NCI-H69 (cell line): ENCODE measurements at places on chromosomes 16 and 17.
A peak's percentile ranks its signal among the peaks of the same experiment; 100 is the strongest.

DNA sequence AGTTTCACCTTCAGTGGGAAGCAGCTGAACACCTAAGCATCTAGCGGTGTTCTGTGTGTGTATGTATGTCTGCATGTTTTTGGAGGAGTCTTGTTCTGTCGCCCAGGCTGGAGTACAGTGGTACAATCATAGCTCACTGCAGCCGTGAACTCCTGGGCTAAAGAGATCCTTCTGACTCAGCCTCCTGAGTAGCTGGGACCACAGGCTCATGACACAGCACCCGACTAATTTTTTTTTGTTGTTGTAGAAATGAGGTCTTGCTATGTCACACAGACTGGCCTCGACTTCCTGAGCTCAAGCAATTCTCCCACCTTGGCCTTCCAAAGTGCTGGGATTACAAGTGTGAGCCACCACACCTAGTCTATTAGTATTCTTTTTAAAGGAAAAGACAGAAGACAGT, 30.2 kb upstream of the FAAP100 start:
- DNase-seq, result no peak

DNA sequence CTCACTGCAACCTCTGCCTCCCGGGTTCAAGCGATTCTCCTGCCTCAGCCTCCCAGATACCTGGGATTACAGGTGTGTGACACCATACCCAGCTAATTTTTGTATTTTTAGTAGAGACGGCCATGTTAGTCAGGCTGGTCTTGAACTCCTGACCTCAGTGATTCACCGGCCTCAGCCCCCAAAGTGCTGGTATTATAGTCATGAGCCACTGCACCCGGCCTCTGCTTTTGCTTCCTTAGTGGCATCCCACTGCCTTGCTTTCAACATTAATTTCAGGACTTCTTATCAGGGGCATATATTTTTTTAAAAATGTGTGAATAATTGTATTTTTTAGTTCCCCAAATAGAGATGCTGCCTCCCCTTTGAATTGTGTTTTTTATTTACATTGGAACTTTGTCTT, 98.8 kb downstream of the SYCE1L start:
- DNase-seq, result no peak

DNA sequence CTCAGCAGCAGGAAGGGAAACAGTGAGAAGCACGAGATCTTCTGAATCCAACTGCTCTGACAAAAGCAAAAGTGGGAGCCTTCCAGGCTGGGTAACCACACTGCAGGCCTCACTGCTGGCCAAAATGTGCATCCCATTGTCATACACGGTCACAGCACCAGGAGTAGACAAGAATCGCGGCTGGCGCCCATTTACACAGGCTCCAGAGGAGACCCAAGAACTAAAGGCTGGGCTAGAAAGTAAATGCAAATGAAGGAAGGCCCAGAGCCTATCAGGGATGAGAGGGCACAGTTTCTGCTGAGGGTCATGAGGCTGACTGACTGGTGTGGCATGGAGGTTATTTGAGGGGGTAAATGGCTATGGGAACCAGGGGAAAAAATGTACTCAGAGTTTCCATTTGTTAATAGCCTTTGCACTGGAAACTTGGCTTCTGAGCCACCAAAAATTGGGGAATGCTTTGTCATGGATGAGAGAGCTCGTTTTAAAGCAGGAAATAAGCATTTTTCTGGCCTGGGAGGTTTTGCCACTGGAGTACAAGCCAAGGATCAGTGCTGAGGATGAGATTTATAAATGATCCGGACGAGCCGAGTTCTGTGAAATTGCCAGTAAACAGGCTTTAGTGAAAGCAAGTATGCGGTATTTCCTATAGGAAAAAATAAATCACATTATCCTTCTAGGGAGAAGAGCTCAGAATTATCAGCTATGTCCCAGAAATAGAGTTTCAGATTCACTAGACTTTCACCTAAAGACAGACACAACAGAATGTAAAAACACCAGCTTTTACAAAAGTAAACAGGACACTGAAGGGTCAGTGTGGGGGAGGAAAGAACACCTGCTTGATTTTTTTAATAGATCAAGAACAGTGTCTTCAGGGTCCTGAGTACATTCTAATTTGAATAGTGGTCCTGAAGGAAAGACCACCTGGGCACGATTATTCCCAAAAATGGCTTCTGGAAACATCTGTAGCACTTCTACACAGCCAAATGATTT, 66.9 kb upstream of the GSG1L start:
- DNase-seq, result no peak

- no peak for DNase-seq
Measured at GRCh38 chr17:56023851-56024250, 129.4 kb upstream of the ANKFN1 start.

DNA sequence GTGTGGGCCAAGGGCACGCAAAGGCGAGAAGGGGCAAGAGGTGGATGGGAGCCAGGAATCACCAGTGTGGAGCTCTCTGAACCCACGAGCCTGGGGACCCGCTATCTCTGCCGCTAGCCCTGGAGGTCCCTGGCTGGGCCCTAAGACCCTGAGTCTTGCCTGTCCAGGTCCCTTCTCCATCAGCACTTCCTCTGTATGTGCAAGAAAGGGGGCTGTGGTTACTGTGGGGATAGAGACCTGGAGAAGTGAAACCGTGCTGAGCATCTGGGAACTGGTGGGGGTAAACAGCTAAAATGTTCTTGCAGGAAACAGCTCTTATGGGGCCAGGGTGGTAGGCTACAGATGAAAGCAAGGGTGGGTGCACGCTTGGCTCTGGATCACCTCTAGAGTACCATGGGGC, 3.1 kb downstream of the SPNS3 start:
- no peak for DNase-seq

DNA sequence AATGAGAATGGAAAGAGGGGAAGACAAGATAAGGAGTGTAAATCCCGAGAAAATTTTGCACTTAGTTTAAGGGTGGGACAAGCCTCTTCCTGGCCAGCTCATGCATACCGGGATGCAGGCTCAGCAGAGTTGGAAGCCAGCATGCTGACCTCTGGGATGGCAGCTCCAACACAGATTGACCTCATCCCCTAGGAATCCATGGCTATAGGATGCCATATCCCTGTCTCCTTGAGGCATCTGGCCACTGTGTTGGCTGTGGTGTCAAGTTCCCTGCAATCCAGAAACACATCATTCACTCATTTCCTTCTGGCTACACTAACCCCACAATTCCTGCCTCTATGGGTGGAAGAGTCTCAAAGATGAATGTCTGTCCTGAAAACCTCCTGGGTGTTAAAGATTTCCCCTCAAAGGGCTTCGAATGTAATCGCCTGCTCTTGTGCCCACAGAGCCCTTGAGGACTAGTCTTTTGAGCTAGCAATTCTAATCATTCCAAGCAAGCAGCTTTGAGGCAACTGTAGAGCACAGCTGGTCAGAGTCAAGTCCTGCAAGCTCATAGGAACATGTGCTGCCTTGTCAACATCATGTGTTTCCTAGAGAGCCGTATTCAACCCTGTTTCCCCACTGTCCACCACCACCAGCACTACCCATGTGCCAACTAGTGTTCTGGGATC, 141.4 kb downstream of the PMP22 start:
- no peak for DNase-seq

GRCh38 chr17:8728971-8729370, 15.7 kb downstream of the CCDC42 start:
- DNase-seq, result no peak

DNA sequence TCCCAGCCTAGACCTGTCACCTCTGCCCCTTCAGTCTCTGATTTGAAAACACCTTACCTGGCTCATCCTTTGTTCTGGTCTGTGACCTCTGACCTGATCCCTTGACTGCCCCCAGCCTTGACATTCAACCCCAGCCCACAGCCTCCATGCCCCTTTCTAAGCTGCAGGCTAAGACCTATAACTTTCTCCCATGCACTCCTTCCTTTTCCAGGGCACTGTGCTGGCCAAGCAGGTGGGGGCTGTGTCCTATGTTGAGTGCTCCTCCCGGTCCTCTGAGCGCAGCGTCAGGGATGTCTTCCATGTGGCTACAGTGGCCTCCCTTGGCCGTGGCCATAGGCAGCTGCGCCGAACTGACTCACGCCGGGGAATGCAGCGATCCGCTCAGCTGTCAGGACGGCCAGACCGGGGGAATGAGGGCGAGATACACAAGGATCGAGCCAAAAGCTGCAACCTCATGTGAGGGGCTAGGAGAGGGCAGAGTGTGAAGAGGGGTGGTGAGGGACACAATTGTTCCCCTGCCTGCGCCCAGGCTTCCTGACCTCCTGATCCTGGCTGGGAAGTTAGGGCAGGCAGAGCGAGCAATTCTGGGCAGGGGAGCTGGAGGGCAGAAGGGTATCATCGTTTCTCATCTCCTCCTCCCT, 3.3 kb downstream of the RND2 start:
- no peak for DNase-seq

- no peak for DNase-seq
Measured at GRCh38 chr16:18941471-18941870, 15.3 kb upstream of the SMG1 start.

DNA sequence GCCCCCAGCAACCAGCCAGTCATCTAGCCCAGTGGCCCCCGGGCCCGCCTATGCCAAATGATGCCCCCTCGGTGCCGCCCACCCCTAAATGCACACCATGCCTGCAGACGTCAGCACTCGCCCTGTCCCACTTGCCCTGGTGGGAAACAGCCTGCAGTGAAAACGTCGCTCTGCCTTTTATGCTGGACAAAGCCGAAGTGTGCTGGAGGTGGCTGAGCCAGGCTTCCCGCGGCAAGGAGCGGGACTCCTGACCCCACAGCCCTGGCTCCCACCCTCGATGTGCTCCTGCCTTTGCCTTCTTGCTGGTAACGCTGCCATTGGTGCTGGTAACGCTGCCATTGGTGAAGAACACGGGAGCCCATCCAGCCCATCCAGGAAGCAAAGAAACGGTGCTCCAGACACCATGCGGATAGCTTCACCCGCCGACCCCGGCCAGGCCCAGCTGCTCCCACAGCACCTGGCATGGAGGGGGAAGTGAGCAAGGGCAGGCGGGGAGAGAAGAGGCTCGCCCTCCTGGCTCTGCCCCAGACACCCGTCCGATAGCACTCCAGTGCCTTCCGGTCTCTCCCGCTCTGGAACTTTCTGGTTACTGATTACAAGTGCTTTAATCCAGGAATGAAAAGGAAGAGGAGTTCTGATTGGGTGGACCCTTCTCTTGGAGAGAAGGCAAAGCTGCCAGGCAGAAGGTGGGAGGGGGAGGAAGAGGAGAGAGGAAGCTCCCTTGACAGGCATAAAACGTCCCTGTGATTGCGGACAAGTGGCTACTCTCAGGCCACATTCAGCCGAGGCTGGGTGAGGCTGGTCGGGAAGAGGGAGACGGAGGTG, 4.0 kb upstream of the BAIAP2 start:
- no peak for DNase-seq

GRCh38 chr16:56824804-56825203, 40.2 kb upstream of the SLC12A3 start:
- no peak for DNase-seq

DNA sequence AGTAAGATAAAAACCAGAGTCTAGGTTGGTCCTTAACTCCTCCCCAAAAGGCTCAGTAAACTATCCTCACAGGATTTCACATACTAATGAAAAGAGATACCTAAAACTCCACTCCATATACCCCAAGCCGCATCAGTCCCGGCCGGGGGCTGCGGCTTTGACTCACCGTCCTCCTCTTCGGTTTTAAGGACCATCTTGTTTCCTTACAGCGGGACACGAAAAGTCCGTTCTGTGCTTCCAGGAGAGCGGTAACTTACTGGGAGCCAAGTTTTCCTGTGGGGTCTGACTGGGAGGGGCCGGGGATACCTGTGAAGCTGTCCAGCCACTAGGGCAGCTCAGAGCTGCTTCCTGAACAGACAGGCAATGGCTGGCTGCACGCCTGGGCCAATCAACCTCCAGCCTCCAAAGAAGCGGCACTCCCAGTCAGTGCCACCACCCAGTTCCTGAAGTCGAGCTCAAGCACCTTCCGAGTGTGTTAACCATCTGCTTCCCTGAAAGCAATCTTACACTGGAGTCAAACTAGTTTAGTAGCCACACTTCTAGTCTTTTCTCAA, 45.5 kb downstream of the CYTH1 start:
- peak; percentile 93 for DNase-seq

GRCh38 chr17:83109793-83110645, 30.6 kb downstream of the METRNL start:
- DNase-seq, result peak; percentile 28

- no peak for DNase-seq
Measured at GRCh38 chr16:16973707-16974591, 496.8 kb downstream of the XYLT1 start.

DNA sequence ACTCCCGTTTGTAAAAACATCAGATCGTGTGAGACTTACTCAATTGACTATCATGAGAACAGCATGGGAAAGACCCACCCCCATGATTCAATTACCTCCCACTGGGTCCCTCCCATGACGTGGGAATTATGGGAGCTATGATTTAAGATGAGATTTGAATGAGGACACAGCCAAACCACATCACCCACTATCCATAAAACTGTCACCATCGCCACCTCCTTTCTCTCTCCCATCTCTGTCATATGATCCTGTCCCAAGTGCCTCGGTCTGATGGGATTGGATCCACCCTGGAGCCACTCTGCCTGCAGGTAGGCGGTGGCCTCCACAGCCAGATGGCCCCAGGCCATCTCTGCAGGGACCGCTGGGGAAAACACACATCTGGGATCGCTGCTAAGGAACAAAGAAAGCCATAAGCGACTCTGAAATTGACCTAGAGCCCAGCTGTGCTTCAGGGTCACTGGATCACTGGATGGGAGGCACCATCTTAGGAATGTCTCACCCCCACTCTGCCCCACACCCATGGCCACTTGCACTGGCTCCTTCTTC, 61.2 kb downstream of the TMEM186 start:
- peak; percentile 42 for DNase-seq

GRCh38 chr16:20372701-20373100, 20.2 kb upstream of the UMOD start:
- DNase-seq, result no peak

- DNase-seq, result no peak
Measured at GRCh38 chr16:89358030-89359005, 132.0 kb downstream of the ANKRD11 start.

DNA sequence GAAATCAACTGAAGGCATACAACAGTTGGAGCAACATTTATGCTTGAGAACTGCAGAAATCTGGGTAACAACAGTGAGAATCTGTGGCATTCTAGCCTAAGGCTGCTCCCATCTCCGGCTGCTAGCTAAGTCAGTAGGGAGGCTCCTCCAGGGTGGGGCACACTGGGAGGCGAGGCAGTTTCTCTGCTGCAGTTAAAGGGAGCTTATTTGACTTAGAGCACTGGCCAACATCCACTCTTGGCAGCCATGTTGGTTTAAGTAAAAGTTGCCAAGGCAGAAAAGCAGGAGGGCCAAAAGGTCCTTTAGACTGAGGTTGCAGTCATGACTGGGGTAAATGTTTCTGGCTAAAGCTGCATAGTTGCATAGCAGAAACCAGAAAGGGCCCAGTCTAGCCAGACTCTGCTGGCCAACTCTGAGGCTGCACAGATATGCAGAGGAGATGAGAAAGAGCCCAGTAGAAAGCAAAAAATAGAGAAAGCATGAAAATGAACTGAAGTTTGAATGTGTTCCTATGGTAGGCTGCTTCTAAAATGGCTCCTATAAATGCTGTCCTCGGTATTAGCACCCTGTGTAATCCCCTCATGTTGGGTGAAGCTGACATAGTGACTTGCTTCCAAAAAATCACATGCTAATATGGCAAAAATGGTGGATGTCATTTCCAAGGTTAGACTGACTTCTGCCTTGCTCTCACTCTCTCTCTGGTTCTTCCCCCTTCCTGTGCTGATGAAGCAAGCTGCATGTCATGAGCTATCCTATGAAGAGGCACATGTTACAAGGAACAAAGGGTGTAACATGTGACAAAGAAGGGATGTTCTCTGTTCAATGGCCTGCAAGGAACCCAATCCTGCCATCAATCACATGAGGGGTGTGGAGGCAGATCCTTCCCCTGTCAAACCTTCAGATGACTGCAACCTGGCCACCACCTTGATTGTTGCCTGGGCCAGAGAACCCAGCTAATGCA, 3.7 kb upstream of the C16orf78 start:
- no peak for DNase-seq

- no peak for DNase-seq
Measured at GRCh38 chr16:21645261-21645721, 7.1 kb downstream of the IGSF6 start.
